Activated T-cell treated with anti-CD3 and anti-CD28 coated beads, Interleukin-2, amount 50 U/mL, for 4 hours (primary cell): ENCODE measurements at places on chromosomes 5 and 9. TPM values are rescaled to one million over a fixed set of nuclear protein-coding genes. Genes with fewer than 3 reads are reported as not detected.

DNA sequence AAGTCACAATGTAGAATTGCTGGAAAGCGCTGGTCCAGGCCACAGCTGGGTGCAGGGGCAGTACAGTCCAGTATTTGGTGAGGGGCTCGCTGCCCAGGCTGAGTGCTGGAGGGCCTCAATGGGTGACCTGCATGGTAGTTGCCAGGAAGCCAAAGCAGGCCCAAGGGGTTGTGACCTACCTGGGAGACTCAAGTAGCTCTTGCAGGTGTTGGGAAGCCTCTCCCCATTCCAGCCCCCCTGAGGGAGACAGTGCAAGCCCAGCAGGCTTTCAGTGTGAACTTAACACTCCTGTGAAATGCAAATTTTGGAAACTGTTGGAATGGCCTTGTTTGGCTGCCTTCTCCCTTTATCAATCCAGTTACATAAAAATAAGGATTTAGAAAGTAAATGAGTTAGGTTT is 13.9 kb downstream of the KDM4C start:
- DNase-seq = no peak

GRCh38 chr5:1111727-1112289 is at the start of gene SLC12A7:
TSS of gene SLC12A7 (minus strand) at chr5:1112063. CDS start at chr5:1111991, 72 bp downstream.
- peak; percentile 61 for DNase-seq

DNA sequence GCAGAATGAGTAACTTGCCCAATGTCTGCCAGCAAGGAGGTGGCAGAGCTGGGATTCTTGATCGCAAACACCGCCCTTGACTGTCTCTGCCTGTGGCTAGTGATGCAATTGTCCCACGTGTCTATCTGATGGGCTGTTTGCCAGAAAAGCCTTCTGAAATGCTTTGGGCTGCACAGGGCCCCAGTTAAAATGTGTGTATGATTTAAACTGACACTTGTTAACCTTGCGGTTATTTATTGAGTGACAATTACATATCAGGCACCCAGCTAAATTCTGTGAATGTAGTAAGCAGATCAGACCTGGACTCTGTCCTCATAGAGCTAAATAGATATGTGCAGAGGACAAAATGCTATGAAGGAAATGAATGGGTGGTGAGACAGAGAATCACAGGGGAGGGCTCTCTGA is 11.6 kb upstream of the IL12B start:
- DNase-seq = peak; percentile 48

DNA sequence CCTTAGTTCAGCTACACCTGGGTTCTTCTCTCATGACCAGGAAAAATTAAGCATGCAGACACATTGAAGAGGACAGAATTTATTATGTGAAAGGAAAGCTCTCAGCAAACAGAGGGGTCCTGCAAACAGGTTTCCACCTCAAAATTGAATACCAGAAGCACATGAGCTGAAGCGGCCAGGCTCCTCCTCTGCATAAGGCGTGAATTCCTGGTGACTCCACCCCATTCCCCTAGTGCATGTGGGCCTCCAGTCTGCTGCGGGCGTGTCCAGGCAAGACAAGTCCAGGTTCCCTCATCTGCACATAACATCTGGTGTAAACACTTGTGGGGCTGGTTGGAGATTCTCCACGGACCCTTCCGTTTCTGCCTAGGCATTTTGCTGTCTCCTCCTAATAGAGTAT is 1156.4 kb downstream of the FOXD4L5 start:
- DNase-seq = no peak

DNA sequence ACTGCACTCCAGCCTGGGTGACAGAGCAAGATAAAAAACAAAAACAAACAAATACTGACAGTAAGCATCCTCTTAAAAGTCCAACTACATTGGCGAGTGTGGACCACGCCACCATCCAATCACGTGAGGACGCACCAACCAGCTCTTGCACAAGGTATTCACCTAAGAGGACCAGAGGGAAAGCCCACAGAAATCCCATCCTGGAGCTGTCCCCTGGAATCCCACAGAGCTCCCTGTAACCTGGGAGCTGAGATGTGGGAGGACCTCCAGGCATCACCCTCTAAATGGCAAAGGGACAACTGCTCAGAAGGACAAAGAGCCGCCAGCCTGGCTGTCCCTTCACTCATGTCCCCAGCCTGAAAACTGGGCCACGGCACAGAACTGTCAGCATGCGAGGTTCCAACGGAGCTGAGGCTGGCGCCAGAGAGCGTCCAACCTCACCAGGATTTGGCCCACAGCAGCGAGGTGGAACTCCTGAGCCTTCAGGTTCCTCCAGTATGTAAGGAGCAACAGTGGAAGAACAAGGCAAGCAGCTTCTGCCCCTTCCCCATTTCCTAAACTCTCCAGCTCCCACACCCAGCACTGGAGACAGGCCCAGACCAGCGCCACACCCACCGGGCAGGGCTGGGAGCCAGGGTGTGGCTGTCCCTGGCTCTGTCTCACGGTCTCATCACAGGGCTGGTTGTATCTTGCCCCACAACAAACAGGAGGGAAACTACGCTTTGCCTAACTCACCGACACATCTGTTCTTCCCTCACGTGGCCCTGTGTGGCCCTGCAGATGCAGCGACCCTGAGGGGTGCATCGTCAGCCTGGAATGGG is 15.2 kb downstream of the IPPK start:
- DNase-seq = no peak

DNA sequence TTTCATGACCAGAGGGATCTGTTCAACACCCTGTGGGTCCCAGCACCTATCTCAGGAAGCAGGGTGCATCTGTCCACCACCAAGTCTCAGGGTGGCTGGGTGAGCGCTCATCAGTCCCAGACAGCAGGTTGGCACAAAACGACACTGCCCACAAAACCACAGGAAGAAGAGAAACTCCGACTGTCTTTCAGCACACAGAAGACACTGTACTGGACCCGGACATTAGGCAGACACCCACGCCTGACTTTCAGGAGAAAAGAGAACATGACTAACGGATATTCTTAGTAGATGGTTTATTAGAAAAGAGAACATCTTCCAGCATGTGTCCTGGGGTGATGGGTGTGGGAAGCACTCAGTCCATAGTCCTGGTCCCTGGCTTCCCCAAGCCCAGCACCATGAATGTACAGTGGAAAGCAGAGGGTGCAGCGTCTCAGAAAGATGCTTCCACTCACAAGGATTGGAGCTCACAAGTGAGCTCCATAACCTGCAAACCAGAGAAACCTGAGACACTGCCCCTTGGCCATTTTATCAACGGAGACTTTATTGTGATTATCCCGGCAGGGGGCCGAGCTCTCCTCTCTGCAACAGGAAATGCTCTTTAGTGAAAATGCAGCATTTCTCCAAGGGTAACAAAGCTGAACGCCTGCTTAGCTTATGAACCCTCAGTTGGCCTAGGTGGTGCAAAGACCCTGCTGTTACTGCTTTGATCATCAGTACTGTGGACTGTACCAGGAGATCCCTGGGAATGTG is 35.8 kb upstream of the LCP2 start:
- DNase-seq = peak; percentile 69

DNA sequence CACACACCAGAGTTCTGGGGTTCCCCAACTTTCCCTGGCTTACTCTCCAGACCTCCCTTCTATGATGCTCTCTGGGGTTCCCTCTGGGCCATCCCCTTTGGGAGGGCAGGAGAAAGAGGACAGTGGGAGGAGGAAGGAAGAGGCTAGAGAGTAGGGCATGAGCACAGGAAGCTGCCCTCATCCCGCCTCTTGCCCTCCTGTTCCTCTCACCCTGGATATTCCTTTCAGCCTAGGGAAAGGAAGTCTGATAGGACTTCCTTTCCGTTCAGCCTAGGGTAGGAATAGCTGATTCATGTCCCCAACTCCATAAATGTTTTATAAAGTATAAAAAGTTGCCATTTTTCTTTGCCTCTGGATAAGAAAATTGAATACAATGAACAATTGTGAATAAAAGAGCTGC is 7.4 kb downstream of the MAP1B start:
- no peak for DNase-seq

DNA sequence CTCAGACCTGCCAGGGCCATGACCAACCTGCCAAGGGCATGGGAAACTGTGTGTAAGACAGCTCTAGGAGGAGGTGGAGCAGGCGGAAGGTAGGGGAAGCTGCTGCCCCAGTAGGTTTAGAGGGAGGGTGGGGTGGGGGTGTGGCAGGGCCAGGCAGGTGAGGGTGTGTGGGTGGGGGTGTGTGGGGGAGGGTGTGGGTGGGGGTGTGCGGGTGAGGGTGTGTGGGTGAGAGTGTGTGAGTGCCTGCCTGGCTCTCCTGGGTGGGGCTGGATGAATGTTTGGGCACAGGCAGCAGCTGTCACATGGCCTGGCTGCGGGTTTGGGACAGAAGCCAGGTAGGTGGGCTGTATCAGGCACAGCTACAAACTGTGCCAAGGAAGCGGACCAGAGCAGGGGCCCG is 8.8 kb upstream of the N4BP3 start:
- no peak for DNase-seq

GRCh38 chr5:177306674-177307543 is 3.3 kb downstream of the PRELID1 start:
- DNase-seq = no peak

GRCh38 chr5:965604-966344 is 42.8 kb upstream of the NKD2 start:
- DNase-seq = no peak

DNA sequence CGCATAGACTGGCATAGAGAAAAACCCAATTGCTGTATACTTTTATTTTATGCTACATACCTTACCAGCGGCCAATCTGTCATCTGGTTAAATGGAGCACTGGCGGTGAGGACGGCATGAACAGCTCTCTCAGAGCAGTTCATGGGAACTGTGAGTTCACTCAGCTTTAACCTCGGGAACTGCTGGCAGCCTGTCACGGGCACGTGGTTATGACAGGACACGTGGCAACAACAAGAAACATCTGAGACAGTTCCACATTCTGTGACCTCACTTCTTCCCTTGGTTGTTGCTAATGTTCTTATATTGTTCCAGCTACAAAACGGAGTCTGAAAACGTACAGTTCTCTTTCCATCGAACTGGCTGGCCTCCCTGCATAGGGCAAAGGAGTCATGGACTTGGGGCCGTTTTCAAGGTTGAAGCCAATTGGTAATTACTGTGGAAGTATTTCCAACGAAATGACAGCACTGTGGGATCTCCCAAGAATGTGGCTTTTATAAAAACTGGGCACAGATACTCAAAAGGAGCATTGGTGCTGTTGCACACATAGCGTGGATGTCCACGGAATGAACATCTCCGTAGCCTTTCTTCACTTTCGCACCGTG is 246.3 kb upstream of the DAP start:
- no peak for DNase-seq

DNA sequence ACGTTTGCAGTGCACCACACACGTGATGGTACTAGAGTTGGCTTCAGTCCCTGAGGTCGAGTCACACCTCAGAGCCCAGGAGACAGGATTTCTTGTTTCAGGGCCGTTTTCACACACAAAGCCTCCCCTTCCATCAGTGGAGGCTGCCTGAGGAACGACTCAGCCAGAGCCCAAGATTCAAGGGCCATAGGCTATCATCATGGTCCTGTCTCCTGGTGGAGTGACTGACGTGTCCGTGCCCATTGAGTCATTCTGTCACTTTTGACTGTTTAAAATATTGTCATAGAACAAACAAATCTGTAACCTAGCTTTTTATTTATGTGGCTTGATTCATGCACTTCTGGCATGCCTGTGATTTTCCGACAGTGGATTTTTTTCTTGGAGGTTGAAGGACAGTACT is 28.3 kb downstream of the CAMK2A start:
- DNase-seq = no peak

- no peak for DNase-seq
These were observed 491.1 kb downstream of the ENC1 start for GRCh38 chr5:74149395-74149794.

GRCh38 chr5:3948838-3949237 is 353.2 kb downstream of the IRX1 start:
- no peak for DNase-seq

PRUNE2 gene
- 0.08 TPM for total RNA-seq

C9 gene
- 0.24 TPM for total RNA-seq

SEC24A gene
- total RNA-seq = 30.0 TPM
